Nephron progenitor cell (in vitro differentiated cells): ENCODE measurements at places on chromosomes 3 and 15.

DNA sequence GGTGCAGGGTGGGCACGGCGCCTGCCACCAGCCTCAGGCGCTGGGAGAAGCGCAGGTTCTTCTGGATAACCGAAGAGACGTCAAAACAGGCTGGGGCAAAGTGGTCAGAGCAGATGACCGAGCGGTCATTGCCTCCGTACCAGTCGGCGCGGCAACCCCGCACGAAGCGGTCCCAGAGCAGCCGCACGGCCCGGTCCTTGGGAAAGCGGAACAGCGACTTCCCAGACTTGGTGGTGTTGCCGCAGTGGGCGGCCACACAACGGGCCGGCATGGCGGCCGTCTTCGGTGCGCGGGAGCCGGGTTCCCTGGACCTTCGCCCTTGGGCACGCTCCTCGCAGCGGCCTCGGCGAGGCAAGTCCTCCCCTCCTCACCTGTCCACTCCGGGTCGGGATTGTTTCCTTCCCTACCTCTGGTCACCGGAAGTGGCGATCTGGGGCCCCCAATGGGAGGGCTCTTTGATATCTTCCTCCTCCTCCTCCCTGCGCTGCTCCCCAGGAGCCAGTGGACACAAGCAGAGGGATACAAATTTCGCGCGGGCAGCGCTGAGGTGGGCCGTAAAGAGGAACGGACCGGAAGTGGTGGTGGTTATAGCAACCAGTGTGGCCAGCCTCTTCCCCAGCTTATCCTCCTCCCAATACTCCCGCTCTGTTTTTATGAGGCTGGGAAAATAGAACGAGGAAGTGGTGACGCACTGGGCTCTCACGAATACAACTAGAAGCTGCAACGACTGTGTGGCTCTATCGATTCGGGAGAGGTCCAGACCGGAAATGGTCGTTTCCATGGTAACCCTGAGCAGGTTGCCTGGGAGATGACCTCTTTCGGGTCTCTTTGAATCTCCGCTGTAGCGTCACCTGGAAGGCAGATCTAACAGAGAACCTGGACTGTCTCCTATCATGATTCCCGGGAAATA lies at the start of the genes LRRC49 and THAP10:
TSS of gene LRRC49 (plus strand) at position 825 of the 910 bp plus-strand sequence. CDS start at position 894, 69 bp downstream.
TSS of gene THAP10 (minus strand) at position 432 of the 910 bp plus-strand sequence. CDS start at position 271, 161 bp downstream.
- peaks cover 11% of the 10 kb centered on the region for H3K36me3 ChIP-seq
- DNase-seq: peak; percentile 80
- H3K27ac ChIP-seq: peak within 1 kb of the TSS; percentile 98
- H3K4me1 ChIP-seq: peaks cover 28% of the 10 kb centered on the region
- no peaks in the 10 kb centered on the region for H3K27me3 ChIP-seq

DNA sequence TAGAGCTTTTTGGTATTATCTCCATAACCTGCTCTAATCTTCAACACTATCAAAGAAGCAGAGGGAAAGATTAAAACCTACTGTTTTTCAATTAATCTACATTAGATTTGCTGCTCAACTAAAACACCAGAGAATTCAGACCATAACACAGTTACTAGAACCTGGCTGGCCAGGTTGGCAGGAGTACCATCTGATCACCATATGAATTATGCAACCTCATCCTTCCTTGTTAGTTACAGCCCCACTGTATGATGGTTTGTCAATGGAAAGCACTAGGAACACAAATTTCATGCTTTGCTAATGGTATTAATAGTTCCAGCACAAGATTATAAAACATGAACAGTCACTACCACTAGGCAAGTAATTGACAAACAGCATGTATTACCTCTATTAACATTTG lies 5.8 kb downstream of the NPHP3 start:
- no peak for DNase-seq
- H3K4me3 ChIP-seq: no peak overlapping the region
- no peaks in the 10 kb centered on the region for H3K27me3 ChIP-seq
- peaks cover 23% of the 10 kb centered on the region for H3K4me1 ChIP-seq

DNA sequence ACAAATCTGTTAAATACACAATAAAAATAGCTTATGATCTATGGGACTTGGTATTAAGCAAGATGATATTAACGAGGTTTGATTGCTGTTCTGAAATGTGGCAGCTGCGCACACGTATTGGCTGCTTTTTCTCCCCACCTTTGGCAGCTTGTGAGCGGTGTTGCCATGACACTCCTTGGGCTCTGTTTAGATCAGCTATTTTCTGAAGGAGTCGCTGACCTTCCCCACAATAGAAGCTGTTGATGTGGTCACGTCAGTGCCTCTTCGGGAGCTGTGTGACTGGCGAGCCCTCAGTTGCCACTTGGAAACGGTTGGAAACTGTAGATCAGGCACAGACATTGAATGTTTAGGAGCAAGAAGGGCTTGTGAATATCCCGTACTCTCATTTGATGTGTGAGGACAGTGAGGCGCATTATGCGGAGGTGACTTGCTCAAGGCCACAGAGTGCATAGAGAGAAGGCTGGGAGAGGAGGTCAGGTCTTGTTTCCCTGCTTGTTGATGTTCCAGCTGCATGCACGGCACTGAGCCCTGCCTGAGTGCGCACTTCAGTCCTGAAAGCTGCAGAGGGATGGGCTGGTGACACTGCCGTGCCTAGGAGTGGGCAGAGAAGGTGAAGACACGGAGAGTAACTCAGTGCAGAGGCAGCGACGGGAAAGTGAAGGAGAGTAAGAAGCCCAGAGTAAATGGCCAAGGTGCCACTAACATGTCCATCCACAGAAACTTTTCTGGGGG lies 198.4 kb downstream of the LPP start:
- H3K4me1 ChIP-seq: peaks cover 4% of the 10 kb centered on the region
- peak overlapping the region; percentile 21 for H3K27ac ChIP-seq
- DNase-seq: no peak
- no peak overlapping the region for H3K4me3 ChIP-seq
- H3K36me3 ChIP-seq: peaks cover 4% of the 10 kb centered on the region

GRCh38 chr3:169498336-169498735 lies 165.2 kb downstream of the MECOM start:
- DNase-seq: no peak
- peaks cover 3% of the 10 kb centered on the region for H3K27me3 ChIP-seq
- H3K4me3 ChIP-seq: no peak overlapping the region
- no peak overlapping the region for H3K27ac ChIP-seq
- H3K4me1 ChIP-seq: peaks cover 18% of the 10 kb centered on the region
